T-helper 2 cell treated with Interferon-gamma antibody and Interleukin-4, amounts not matched to agents 5 μg/mL and 100 μg/mL, for 36 hours (primary cell): ENCODE measurements at places on chromosomes 2 and 18.

GRCh38 chr18:75066021-75066880 lies 142.7 kb downstream of the PTGR3 start:
- no peak for DNase-seq

- no peak for DNase-seq
Observed at GRCh38 chr2:205768815-205769494, 86.7 kb downstream of the NRP2 start.

GRCh38 chr2:240983361-240983995 lies 14.9 kb upstream of the SNED1 start:
- no peak for DNase-seq

DNA sequence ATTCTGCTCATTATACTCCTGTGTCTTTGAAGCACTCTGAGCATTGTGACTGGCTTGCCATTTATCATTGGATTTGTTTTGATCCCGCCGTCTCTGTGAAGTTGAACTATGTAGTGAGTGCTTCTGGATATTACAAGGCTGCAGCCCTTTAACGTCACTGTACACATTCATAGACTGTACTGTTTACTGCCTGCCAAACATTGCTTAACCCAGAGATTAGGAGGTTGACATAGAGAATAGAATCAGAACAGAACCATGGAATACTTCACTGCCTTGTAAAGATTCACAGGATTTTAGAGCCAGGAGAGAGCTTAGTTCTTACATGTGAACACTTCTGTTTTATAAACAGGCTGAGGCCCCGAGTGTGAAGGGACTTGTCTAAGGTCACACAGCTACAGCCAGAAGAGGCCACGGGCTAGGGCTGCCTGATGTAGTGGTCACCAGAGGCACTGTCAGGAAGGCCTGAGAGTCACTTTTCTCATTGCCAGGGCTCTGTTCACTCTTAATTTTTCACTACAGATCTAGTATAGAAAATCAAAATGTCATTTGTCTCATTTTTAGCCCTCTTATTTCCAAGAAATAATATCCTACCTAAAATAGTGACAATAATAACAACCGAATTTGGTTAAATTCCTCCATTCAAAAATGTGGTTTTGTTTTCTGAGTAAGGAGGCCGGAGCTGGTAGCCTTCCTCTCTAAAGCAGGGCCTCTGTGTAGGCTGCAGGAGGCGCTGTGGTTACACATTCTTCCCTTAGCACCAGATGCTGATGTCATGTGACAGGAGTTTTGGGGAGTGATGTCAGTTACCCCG lies 87.9 kb downstream of the UGGT1 start:
- peak; percentile 32 for DNase-seq

DNA sequence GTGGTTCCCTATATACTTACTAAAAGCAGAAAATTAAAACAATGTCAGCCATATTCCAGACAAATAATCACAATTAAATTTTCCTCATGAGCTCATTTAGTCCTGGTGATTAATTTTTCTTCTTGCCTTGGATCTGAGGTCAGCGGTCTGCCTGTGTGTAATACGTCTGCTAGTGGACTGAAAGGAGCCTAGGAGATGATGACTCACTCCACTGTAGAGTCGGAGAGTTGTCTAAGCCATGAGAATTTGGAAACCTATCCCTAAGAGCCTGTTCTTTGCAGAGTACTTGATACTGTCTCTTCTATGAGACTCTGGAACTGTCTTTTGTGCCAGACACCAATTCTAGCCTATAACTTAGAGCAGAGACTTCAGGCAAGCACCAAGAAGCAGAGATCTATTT lies 94.2 kb upstream of the RAB27B start:
- DNase-seq, result no peak

DNA sequence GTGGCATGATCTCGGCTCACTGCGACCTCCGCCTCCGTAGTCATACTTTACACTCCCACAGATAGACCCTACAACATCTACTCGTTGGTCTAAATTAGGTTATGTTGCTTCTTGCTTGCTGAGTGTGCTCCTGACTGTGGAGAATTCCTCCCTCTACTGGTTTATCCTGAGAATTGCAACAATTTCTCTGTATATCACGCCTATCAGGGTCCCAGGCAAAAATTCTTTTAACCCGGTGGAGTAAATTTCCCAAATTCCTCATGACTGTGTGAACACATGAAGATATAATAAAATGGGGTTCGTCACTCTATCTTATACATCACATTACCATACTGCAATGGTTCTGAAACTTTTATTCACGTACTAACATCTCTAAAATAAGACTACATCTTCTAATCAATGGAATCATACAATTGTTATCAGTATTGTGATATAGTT lies 156.7 kb downstream of the EVA1A start:
- no peak for DNase-seq

DNA sequence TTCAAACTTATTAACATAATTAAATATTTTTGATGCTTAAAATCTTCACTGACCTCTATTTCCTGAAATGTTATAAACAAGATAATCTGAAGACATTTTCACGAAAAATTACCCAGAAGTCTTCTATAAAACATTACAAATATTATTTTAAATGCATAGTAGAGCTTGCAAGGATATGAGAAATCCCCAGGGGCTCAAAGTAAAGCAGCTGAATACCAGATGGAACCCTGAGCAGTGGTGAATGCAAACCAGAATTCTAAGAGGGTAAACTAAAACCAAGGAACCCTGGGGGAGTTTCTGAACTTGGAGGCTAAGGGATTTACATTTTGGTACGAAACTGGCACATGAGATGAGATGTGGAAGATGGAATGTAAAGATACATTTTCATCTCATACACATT lies 83.6 kb downstream of the FSHR start:
- no peak for DNase-seq

GRCh38 chr2:186422226-186422625 lies 63.8 kb upstream of the ZC3H15 start:
- DNase-seq, result no peak

DNA sequence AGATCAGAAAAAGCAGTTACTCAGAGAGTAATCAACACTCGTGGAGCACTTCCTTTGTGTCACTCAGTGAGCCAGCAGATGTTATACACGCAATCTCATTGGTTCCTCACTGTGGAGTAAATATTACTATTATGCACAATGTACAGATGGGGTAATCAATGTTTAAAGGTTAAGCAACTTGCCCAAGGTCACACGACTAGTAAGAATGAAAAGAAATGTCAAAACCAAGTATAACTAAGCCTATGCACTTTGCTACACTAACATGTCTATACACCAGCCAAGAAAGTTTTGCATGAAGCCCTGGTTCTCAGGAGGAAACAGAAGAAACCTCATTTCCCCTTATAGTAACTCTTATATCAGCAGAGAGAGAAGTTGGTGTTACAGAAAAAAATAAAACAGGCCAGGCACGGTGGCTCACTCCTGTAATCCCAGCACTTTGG lies 5.4 kb downstream of the METTL21A start:
- DNase-seq, result no peak

DNA sequence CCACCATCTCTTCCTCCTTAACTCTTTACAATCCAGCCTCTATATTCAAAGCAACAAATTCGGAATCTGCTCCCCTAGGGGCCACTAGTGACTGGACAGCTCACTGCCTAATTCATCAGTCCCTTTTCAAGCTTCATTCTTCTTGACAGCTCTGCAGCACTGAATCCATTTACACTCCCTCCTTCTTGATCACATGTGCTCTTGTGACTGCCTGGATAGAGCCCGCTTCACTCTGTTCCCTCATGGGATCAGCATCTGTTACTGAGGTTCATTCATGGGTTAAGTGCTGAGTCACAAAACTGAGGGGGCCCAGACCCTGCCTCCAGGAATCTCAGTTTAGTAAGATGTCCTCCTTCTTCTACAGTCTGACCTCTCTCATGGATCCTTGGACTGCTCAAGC lies 81.5 kb downstream of the CYRIA start:
- no peak for DNase-seq

DNA sequence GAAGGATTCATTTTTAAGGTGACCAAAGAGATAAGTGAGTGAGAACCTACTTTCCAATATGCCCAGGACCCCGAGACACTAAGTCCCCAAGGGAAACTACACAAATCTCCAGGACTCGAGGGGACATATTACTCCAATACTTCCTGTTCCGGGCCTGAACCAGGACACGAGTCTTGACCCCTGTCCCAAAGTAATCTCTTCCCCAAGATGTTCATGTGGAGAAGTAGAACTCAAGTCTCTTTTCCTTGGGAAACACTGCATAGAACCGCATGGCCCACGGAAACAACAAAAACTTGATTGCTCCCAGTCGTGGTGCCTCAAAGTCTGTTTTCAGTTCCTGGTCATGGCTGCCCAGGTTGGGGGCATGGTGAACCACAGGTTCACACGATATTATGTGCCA lies 87.2 kb upstream of the ZEB2 start:
- no peak for DNase-seq

- no peak for DNase-seq
Observed at GRCh38 chr18:46401486-46402070, 255.4 kb downstream of the LOXHD1 start.

DNA sequence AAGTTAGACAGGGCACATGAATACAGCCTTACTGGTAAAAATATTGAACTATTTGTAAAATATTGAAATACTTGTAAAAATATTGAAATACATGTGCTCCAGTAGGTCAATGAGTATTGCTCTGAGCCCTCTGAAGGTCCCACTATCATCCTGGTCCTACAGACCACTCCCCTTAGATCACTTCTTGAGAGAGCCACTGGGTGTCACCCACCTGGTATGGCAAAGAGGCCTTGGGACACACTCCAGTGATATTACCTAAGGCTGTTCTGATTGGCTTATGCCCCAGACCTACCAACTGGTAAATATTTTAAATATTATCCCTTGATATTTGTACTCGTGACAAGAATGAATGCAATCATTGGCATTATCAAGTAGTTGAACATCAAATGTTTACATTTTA lies 5.0 kb downstream of the THSD7B start:
- no peak for DNase-seq

DNA sequence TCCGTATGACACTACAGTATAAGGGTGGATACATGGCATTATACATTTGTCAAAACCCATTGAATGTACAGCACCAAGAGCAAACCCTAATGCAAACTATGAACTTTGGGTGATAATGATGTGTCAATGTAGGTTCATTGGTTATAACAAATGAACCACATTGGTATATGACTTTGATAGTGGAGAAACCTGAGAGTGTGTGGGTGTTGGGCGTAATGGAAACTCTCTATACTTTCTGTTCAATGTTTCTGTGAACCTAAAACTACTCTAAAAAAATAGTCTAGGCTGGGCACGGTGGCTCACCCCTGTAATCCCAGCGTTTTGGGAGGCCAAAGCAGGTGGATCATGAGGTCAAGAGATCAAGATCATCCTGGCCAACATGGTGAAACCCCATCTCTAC lies 6.5 kb upstream of the ACTG2 start:
- DNase-seq, result peak; percentile 71

DNA sequence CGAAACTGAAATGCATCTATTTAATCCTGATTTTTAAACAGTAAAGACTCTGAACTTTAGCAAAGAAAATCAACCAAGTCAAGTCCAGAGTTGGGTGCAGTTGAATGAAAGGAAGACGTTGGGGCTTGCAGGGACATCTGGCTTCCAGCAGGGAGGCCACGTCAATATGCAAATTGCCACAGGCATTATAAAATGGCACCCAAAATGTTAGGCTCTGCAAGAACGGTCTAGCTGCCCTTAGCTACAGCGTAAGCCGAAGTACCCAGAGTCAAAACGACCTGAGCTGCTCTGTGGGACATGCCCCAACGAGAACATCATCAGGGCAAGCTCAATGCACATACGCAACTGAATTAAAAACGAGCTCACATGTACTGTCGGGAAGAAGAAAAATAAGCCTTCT lies 30.7 kb downstream of the DOCK10 start:
- DNase-seq, result no peak

DNA sequence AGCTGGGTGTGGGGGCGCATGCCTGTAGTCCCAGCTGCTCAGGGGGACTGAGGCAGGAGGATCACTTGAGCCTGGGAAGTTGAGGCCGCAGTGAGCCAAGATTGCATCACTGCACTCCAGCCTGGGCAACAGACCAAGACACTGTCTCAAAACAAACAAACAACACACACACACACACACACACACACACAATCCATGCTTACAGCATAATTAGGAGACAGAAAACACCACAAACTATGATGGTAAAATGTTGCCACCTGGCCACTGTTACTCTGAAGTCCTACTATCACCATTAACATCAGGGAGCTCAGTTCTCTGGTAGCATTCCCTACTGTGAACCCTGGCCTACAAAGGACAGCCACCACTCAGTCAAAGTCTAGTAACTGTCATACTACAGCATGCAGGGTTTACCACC lies 18.3 kb downstream of the DNPEP start:
- no peak for DNase-seq

DNA sequence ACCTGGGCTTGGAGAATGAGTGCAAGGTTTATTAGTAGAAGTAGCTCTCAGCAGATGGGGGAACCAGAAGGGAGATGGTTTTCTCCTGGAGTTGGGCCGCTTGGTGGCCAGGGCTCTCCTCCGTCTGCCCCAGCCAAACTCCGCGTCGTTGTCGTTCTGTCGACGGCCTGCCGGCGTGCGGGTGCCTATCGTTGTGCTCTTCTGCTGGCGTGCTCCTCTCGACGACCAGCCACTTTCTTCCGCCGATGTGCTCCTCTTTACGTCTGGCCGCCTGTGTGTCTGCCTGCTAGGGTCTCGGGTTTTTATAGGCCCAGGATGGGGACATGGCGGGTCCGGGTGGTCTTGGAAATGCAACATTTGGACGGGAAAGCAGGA lies 119.1 kb downstream of the BMPR2 start:
- no peak for DNase-seq

GRCh38 chr2:24515831-24516230 lies 24.8 kb downstream of the NCOA1 start:
- no peak for DNase-seq

DNA sequence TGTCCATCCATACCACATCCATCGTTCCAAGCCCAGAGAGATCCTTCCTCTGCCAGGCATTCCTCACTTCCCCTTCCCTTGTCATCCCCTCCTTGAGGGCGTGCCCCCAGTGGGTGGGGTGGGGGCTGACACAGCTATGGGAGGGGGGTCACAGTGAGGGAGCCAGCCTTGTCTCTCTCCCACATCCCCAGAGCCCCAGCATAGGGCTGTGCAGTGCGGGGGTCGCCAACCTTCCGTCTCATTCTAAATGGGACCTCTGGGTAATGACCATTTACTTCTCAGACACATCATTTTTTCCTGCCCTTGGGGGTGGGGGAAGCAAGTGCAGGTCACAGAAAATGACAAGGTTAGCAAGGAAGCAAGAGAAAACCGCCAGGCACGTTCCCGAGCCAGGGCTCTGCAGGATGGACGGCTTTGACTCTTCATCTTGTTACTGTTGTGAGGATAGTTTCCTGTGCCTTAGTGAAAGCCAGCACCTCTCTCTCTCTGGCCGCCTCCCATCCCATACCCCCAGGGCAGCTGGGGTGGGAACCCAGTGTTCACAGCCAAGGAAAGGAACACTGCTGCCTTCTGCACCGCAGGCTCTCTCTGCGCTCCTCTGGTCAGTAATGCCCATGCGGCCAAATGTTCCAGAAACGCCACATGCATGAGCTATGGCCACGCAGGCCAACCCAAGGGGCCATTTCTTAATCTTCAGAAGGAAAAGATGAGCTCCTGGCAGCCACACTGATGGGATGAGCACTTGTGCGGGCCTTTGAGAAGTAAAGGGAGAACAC lies 22.7 kb upstream of the OTOS start:
- no peak for DNase-seq
